Fibroblast of skin of left quadriceps (primary cell): ENCODE measurements at places on chromosomes 1 and 21.

DNA sequence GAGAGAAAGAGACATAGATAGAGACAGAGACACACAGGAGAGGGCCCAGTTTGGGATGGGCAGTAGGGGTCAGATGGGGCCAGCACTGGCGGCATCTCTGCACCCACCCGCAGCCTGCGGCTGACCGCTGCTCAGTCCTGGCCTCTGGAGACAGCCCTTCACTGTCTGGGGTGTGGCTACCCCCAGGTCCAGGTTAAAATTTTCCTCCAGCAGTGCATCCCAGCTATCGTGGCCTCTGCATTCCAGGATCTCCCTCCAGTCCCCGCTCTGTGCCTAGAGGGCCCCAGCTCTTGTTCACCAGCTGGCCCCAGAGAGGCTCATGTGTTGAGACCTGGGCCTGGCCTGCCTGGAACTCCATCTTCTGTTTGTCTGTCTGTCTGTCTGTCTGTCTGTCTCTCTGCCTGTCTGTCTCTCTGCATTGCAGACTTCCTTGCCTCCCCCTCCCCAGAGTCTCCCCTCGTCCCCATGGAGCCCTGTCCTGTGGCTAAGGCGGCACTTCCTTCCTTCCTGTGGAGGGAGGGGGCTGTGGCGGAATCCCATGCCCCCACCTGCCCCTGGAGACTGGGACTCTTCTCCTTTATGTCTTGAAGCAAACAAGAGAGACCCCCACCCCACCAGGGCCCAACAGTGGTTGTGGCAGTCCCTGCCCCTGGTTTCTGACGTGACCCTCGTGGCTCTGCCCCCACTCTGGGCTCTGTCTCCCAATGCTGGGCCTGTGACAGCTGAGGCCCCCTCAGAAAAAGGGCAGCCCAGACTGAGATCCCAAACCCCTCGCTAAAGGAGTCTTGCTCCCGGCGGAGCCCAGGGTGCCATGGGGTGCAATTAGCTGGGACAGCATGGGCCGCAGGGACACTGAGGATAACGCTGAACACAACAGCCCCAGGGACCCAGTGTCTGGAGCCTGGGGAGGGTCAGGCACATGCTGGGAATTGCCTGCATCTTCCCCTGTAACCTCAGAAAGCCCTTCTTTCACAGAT, 241.8 kb downstream of the NPHP4 start:
- no peak for DNase-seq

- DNase-seq: no peak
Observed at GRCh38 chr1:42168391-42168670, 3.8 kb upstream of the GUCA2A start.

DNA sequence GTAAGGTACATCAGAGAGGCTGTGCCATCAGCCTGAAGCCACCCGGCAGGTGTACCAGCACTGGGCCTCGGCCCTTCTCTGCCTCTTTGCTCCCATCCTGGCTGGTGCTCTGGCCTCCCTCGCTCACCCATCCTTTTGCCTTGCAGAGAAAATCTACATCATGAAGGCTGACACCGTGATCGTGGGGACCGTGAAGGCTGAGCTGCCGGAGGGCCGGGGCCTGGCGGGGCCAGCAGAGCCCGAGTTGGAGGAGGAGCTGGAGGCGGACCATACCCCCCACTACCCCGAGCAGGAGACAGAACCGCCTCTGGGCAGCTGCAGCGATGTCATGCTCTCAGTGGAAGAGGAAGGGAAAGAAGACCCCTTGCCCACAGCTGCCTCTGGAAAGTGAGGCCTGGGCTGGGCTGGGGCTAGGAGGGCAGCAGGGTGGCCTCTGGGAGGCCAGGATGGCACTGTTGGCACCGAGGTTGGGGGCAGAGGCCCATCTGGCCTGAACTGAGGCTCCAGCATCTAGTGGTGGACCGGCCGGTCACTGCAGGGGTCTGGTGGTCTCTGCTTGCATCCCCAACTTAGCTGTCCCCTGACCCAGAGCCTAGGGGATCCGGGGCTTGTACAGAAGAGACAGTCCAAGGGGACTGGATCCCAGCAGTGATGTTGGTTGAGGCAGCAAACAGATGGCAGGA, 24.5 kb upstream of the TNFRSF1B start:
- DNase-seq: no peak

- DNase-seq: no peak
Observed at GRCh38 chr1:225448146-225448805, 20.4 kb upstream of the LBR start.

- peak; percentile 80 for DNase-seq
Observed at GRCh38 chr1:89908672-89909436, 86.1 kb upstream of the ZNF326 start.

DNA sequence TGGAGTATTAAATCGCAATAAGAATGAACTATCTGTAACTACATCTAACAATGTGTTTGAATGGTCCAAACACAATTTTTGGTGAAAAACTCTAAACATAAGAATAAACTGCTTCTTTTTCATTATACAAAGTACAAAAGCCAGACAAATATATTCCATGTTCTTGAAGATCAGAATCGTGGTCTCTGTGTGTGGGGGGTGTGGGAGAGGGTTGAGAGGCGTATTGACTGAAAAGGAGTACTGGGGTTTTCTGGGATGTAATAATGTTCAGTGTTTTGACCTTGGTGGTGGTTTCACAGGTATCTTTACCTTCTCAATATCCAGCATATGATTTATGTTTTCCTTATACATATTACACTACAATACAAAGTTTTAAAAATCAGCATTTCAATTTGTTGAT, 764 bp upstream of the CFH start:
- no peak for DNase-seq
